ENCODE measurements at places on chromosomes 3 and 15. TPM values are rescaled to one million over a fixed set of nuclear protein-coding genes. Genes with fewer than 3 reads are reported as not detected.

Gene IL17RE
- total RNA-seq: 1.6 TPM

Gene IFT80
- 11.1 TPM for total RNA-seq

Gene C3orf85
- total RNA-seq: not detected

Gene GUCA1C
- not detected for total RNA-seq

Gene PEAK1
- total RNA-seq: 5.3 TPM

Gene CHRFAM7A
- 8.2 TPM for total RNA-seq
